ENCODE measurements at places on chromosomes 7 and 10. TPM values are rescaled to one million over a fixed set of nuclear protein-coding genes. Genes with fewer than 3 reads are reported as not detected.

PKD2L1 gene
- total RNA-seq = not detected

SPAM1 gene
- not detected for total RNA-seq

CFAP46 gene
- total RNA-seq = not detected

ACSM6 gene
- not detected for total RNA-seq

POP7 gene
- 29.6 TPM for total RNA-seq

CNTNAP2 gene
- total RNA-seq = not detected

UBE3C gene
- 51.7 TPM for total RNA-seq

AVL9 gene
- 42.2 TPM for total RNA-seq
